ENCODE measurements at places on chromosomes 6 and 20.

GRCh38 chr6:22657352-22657980, 88.1 kb downstream of the HDGFL1 start:
- DNase-seq = no peak

DNA sequence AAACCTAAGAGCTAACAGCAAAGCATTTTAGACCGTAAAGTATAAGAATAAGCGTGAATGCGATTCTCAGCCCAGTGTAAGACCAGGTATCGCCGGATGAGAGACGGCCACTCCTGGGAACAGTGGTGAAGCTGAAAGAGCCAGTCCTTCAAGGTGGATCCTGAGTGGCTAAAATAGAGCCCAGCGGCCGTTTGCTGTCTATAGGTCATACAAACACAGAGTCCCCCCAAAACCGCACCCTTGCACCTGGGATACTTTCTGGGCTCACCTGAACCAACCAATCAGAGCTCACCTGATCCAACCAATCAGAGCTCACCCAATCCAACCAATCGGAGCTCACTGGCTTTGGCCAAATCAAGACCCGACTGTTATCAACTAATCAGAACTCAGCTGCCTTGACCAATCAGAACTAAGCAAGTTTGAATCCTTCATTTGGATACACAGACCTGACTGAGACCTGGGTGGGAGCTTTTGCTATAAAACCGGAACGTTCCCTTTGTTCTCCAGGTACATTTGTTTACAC, 248.2 kb downstream of the DLL1 start:
- DNase-seq = no peak

GRCh38 chr20:32918296-32918695, 59.6 kb downstream of the EFCAB8 start:
- no peak for DNase-seq

DNA sequence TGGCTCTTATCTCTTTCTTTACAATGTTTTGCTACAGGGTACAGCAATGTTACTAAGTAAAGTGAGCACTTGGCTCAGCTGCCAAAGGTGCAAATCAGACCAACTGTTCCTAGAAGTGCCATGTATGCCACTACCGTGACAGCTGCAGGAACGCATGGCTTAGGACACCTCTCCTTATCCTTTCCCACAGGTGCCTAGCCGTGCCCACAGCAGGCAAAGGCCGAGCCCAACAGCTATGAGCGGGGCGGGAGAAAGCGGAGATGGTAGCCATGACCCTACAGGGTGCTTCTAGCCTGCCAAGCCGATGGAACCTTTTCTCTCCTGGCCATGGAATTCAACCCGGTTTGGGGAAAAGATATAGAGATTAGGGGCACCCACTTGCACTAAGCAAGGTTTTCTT, 97.1 kb downstream of the FAXC start:
- DNase-seq = no peak

- DNase-seq = no peak
Measured at GRCh38 chr6:111468329-111469012, 14.5 kb downstream of the REV3L start.

DNA sequence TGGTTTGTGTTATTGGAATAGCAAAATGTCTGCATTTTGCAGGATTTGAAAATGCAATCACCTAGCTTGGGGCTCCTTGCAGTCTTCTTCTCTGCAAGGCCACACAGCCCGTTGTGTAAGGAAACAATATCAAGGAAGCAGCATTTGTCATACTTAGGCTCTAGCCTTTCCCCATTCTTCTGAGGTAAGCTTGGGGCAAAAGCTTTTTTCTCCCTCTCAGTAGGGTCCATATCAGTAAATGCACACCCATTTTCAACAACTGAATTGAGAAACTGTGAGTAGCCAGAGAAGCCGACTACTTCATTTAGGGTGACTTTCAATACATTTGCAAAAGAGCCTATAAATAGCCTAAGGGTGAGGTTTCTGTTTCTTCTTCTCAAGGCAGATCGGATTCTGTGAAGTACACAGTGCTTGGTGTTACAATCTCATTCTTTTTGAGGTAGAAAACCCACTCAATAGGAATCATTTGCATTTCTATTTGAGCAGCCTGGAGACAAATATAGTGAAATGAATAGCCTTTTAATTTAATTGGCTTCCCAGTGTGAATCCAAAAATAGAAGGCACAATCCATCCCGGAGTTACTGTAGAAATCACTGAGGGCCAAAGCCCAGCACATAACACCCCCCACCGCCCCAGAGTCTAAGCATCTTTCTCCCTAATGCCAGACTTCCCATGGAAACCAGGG, 61.8 kb downstream of the BTBD3 start:
- no peak for DNase-seq

DNA sequence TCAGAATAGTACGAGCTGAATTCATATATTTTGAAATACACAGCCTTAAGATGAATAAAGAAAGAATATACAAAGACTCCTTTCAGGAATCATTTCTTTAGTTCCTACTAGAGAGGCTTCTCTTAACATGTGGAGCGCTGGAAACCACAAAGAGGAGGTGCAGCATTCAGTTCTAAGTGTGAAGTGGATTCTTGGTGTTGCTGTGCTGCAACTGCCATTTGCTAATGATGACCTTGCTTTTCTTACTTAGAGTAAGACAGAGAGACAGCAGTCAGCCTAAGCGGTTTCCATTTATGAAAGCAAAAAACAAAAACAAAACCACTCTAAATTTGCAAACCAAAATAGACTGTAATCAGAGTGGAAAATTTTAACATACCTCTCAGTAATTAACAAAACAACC, 629.0 kb downstream of the EPHA7 start:
- DNase-seq = no peak

GRCh38 chr6:158865769-158866168, 46.6 kb upstream of the EZR start:
- no peak for DNase-seq

GRCh38 chr6:42239333-42239732, 21.7 kb upstream of the MRPS10 start:
- no peak for DNase-seq

GRCh38 chr20:61347443-61347842, 95.4 kb downstream of the CDH4 start:
- no peak for DNase-seq

- no peak for DNase-seq
Measured at GRCh38 chr6:125884634-125885371, 71.8 kb upstream of the HINT3 start.
